AML-193 (cell line): ENCODE measurements at places on chromosomes 11 and 22.

DNA sequence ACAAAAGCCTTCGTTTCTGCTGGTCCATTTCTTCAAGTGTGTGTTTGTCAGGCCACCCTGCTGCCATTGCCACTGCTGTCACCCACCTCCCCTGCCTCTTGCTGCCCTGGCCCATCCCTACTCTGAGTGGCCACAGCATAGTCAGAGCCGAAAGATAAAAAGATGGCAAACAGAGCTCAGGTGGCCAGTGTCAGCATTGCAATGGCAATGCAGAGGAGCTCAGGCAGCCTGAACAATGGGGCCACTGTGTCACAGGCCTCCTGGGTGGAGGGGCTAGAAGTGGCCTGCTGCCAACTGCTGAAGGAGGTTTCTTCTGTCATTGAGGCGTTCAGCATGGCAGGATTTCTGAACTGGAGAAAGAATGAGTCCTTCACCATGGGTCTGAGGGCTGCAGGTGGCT is 137.1 kb downstream of the CSNK2A3 start:
- DNase-seq, result no peak

DNA sequence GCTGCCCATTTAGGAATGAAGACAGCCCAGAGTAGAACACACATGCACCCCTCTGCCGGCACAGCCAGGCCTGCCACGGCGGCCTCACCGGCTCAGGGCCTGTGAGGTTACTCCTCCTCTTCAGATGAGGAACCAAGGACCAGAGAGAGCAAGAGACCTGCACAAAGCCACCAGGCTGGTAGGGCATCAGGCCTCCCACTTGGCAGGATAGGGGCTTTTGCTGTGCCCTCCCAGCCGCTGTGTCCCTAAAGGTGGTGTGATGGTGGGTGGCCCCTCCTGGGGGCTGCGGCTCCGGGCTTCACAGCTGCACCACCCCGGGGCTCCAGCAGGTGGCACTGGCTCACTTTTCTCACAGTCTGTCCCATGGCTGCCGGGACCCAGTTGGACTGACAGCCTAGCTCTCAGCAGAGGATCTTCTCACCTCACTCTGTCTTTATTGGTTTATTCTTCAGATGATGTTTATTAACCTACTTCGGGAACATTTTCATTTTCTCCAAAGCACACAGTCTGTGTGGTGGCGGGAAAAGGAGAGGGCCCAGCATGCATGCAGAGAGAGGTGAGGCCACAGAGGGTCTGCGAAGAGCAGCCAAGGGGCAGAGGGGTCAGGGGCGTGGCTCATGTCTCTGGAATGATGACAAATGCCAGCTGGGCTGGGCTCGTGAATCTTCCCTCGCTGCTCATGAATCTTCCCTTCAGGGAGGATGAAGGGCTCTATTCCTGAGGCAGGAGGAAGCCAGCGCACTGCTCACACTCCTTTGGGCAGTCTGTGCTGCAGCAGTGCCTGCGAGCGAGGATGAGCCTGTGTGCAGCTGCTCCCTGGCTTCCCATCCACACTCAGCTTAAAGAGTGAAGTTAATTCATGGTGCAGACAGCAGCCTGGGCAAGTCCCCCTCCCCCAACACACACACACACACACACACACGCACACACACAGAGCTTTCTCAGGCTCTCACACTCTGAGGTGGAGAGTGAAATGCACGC is 101.1 kb upstream of the PITPNB start:
- DNase-seq, result peak; percentile 2

GRCh38 chr22:43919106-43919973 is 4.3 kb upstream of the PNPLA3 start:
- DNase-seq, result no peak

- DNase-seq, result no peak
Observed at GRCh38 chr11:78415338-78415737, 2.3 kb downstream of the GAB2 start.

- DNase-seq, result no peak
Observed at GRCh38 chr11:108915666-108916065, 250.8 kb downstream of the DDX10 start.

DNA sequence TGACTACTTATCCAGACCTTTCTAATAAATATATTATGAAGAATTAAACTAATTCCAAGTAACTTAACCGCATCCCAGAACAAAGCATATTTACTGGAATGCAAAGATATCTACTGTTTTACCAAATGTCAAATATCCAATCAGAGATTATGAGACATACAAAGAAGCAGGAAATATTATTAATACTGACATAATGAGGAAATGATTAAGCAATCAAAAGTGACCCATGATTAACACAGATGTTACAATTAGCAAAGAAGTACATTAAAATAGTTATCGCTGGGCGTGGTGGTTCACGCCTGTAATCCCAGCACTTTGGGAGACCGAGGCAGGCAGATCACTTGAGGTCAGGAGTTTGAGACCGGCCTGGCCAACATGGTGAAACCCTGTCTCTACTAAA is 105.2 kb downstream of the WNT7B start:
- DNase-seq, result no peak

GRCh38 chr11:22520521-22520920 is 105.1 kb downstream of the FANCF start:
- DNase-seq, result no peak

DNA sequence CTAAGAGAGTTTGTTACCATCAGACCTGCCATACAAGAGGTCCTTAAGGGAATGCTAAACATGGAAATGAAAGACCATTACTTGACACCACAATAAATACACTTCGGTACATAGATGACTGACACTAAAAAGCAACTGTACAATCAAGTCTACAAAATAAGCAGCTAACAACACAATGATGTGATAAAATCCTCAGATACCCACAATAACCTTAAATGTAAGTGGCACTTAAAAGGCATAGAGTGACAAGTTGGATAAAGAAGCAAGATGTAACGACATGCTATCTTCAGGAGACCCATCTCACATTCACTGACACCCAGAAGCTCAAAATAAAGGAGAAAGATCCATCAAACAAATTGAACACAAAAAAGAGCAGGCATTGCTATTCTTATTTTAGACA is 107.6 kb downstream of the LRRC4C start:
- DNase-seq, result no peak

DNA sequence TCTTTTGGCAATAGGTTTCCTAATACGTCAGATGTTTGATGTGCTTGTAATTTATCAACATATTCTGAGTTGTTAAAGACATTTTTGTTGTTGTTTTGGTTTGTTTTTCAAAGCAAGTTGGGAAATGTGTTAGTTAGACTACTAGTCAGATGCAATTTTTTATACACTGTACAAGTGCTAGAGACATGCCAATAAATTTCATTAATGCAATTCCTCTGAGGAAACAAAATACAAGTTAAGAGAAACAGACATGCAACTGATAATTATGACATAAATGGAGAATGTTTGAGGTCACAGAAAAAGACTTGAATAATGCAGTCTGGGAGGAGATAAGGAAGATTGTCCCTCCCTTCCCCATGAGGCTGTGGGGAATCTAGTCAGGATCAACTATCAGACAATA is 5.9 kb downstream of the OR51T1 start:
- no peak for DNase-seq

GRCh38 chr11:5476186-5476819 is 12.2 kb upstream of the OR52D1 start:
- peak; percentile 48 for DNase-seq

- DNase-seq, result peak; percentile 20
Observed at GRCh38 chr11:44927174-44927661, 23.5 kb downstream of the TP53I11 start.

GRCh38 chr22:39997939-39998726 is 3.4 kb downstream of the FAM83F start:
- DNase-seq, result no peak
